ENCODE measurements at places on chromosomes 2 and 18. TPM values are rescaled to one million over a fixed set of nuclear protein-coding genes. Genes with fewer than 3 reads are reported as not detected.

The SLC30A3 gene
- total RNA-seq, result not detected

The ZDBF2 gene
- 5.8 TPM for total RNA-seq

The LYG2 gene
- total RNA-seq, result not detected

The BMP10 gene
- not detected for total RNA-seq

The ARL5A gene
- total RNA-seq, result 69.2 TPM

The TOGARAM2 gene
- 0.09 TPM for total RNA-seq

The IL36A gene
- total RNA-seq, result not detected

DNA sequence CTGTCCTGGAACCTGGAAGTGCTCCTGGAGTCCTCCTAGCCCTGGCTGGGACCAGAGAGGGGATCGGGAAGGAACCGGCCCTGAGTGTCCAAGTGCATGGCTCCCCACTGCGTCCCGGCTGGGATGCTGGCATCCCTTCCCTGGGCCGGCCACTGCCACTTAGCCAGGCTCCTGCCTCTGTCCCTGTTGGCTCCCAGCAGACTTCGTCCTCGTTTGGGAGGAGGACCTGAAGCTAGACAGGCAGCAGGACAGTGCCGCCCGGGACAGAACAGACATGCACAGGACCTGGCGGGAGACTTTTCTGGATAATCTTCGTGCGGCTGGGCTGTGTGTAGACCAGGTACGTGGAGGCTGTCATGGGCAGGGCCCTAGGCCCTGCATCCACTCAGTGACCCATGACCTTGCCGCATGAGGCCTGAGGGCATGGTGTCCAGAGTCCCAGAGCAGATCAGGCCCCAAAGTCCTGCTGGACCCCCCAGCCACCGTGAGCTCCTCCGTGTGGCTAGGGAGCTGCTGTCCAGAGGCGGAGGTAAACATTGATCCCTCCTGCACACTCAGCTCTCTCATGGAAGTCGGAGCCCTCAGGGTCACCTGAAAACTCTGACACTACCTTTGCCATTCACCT, 7.1 kb downstream of the ANO7 start:
- peak; percentile 38 for DNase-seq

DNA sequence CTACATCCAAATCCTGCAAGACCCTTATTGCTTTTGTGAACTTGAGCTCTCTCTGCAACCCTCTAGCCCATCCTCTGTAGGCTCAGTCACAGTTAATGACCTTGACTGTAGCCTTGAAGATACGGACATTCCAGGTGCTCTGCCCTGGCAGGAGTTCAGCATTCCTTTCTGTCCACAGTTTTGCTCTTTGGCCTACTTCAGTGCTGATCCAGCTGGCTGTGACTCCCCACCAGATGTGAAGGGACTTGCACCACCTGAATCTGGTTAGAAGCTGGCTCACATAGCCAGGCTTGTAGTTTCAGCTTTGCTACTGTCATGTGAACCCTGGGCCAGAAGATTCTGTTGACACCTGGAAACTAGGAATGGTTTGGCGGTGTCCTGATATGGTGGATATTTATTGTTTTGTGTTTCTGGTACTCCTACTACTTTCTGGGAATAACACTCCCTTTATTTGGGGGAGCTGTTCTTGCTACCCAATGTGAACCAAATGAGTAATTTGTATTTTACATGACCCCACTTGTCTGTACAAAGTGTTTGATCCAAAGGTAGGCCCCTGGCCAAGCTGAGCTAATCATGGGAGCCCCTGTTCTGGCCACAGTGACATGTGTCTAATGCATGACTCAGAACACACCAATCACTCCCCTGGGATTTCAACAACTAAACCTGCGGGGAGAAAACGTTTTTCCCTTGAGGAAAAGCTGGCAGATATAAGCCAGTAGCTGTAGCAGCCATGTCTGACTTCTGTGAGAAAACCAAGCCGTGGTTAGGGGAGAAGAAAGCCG, 73.4 kb downstream of the CDCA7 start:
- no peak for DNase-seq

DNA sequence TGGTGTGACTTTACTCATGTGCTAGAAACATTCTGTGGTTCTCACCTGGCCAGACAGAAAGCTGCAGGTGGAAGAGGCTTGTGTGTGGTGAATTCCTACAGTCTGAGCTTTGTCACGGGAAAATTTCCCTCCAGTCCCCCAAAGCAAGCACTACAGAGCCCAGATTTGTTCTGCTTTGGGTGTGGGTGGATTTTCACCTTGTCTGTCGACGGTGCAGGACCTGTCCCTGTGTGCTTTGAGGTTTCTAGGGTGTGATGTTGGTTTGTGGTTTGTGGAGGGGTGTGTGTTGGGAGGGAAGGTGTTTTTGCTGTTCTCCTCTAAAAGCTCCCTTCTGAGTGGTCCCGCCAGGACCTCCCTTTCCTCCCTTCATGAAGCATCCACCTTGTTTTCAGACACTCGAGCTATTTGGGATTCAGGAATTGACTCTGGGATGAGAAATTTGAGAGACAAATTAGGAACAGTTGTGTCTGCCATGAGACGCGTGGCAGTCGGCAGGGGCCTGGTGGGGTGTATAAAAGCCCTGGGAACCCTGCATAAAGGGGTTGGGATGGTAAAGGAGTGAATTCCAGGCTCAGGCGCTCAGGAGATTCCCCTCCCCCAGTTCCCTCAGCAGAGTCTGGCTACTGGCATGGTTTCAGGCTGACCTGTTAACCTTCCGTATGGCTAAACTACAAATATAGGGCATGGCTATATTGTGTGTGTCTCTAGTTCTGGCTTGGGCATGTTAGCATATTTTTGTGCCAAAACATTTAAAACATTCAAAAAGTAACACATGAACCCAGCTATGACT, 65.5 kb downstream of the DGKD start:
- DNase-seq, result peak; percentile 61

DNA sequence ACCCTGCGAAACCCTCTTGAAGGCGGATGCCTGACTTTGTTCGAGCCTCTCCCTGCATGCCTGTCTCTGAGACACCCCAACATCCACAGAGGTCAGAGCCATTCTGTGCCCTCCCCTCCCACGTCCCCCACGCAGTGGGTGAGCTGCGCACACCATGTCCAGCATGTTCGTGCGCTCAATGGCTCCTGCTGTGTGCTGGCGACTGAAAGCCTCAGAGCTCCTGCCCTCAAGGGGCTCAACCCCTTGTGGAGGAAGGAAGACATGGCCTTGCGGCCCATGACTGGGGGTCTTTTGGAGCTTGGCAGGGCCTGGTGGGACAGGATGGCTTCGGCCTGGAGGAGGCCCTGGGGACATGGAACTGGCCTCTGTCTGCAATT, 45.7 kb downstream of the ANKMY1 start:
- no peak for DNase-seq

DNA sequence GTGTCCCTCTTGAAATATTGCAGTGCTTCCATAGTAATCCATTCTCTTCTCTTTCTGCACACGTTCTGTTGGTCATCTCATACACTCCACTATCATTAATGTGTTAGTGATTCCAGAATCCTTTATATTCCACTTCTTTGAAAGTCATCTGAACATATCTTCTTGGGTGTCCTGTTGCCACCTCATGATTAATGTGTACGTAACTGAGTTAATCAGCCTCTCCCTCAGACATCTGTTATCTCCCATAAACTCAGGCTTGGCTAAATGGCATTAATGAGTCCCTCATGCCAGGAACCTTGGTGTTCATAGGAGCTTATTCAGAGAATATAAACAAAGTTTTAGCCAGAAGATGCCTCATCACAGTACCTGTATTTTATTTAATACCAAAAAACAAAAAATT, 126.4 kb downstream of the NCOA1 start:
- DNase-seq, result no peak

DNA sequence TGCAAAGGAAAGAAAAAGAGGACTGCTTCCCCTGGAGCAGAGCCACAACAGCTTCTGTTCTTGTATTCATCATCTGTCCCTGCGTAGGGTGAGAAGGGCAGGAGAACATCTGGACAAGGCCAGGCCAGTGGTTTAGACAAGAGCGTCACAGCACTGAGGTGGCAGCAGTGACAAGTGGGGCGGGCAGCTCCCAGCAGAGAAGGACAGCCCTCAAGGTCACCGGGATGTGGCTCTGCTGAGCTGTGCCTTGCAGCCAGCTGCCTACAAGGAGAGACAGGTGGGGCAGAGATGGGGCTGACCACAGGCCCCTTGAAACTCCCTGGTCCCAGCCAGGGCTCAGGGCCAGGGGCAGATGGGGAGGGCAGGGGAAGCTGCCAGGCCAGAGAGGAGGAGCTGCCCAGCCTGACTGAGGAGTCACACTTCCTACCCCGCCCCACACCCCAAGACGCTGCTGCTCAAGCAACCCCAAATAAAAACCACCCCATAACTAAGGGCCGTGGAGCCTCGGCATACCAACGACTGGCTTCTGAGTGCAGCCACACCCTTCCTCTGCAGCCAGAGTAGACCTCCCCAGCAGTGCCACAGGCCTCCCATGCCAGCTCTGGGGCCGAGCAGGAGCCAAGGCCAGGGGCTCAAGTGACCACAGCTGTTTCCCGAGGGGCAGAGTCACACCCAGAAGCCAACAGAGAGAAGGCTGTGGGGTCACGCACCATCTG, 5.4 kb downstream of the RAB11FIP5 start:
- no peak for DNase-seq

- no peak for DNase-seq
These were observed 94.0 kb downstream of the MCFD2 start for GRCh38 chr2:46821600-46821999.

DNA sequence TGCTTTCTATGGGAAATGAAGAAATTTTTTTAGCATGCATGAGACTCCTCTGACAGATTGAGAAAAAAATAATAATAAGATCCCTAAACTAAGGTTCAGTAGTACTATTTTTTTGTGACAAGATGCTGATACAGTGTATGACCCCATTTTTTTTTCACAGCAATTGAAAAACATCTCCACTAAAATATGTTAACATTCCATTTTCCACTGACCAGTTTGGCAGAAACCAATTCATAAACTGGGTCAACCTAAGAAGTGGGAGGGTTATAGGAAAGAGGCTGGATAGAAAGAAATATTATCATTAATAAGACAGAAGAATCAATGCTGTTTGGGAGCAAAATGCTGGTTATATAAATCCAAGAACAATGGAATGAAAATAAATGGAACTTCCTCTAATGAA, 182.7 kb downstream of the ANTXR1 start:
- DNase-seq, result no peak

DNA sequence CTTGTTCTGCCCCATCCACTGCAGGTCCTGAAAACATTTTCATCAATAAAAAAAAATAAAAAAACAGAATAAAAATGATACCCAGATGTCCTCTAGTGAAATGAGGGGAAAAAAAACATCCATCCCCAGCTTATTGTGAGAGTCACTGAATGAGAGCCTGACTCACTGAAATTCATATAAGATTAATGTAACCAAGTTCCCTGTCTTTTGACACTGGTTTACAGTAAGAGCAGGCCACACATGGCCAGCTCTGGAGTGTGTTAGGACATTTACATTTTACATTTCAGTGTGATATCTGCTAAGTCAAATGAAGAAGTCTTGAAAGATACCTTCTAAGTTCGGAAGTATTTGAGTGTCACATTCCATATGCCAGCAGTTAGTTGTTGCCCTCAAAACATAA, 21.1 kb upstream of the IL18R1 start:
- DNase-seq, result no peak

DNA sequence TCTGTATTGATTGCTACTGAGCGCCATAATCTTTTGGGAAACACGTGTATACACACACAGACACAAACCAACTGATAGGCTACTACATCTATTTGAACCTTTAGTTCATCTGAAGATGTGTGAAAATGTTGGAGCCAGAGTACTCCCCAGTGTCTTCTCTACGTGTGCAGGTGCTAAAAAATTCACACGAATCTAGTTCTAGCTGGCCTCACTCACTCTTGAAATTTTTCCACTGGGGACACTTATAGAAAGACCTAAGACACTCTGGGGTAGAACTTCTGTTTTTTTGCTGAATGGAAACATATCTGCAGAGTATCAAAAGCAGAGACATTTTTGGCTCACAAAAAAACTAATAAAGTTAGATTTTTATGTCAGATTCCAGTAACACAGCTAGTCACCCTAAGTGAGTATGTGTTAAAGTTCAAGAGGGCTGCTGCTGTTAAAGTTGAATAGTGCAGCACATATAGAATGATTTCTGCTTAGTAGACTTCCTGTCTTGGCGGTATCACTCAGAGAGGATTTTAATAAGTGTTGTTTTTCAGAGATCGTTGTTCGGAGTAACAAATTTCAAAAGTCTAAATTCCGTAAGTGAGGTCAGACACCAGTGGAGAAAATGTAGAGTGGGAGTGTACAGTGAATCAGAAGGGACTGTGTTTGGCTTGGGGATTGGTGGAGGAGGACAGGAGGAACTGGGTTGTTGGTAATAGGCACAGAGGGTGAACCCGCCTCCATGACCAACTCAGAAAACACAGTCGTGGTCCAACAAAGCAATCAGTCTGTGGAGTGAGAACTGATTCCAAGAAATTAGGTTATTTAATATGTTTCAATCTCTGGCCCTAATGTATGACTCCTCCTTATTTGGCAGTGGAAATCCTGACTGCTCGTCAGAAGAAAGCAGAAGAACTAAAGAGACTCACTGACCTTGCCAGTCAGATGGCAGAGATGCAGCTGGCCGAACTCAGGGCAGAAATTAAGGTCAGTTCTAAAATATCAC, 43.1 kb downstream of the KCTD18 start:
- no peak for DNase-seq

GRCh38 chr2:16855183-16855582, 189.5 kb upstream of the CYRIA start:
- no peak for DNase-seq

DNA sequence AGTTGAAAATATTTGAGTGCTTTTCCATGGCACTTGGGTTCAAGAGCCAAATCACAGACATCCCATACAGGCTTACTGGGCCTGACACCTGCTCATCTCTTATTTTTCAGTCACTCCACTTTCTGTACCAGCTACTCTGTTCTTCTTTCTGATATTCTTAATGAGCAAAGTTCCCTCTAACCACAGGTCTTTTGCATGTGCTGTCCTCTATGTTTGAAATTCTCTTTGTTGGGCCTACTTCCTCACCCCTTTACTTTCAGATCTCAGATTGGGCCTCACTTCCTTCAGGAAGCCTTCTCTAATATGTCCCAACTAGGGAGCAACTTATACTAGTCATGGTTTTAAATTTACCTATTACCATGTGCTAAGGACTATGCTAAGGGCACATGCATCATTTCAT, 81.8 kb upstream of the RBMS1 start:
- DNase-seq, result no peak

DNA sequence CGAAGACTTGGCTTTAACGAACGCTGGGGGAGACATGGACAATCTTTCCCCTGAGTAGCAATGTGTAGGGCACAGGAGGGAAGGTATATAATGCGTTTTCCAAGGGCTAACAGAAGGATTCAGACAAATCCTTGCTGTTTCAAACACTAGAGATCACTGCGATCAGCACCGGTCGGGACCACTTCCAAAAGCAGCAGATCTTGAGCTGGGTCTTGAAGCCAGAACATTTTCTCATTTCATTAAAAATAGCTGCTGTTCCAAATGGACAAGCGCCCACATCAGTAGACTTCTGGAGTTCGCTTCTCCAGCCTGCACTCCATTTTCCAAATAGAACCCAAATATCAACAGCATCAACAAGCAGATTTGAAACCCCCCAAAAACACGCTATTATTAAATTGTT, 65.1 kb upstream of the MAPRE2 start:
- no peak for DNase-seq

DNA sequence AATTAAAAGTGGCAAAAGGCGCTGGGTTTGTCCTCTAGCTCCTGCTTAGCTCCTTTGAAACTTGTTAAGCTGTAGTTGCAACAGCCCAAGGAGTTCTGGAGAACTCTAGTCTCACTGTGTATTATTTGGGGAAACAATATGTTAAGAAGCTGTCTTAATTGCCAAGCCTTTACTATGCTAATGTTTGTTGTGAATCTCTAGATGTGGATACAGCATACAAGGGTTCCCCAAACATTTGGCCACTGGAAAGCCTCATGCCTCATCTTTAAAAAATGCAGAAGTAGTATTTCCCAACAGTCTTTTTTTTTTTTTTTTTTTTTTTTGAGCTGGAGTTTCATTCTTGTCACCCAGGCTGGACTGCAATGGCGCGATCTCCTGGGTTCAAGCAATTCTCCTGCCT, 236.7 kb downstream of the PRKCE start:
- DNase-seq, result no peak
